Tibial nerve (tissue), 4 donors: ENCODE measurements at places on chromosomes 3 and 15. TPM values are rescaled to one million over a fixed set of nuclear protein-coding genes. Genes with fewer than 3 reads are reported as not detected.

GRCh38 chr3:156413293-156413892, 141.5 kb downstream of the SSR3 start:
- H3K4me1 ChIP-seq = no peaks in the 10 kb centered on the region
- H3K36me3 ChIP-seq = no peaks in the 10 kb centered on the region
- no peak overlapping the region for H3K4me3 ChIP-seq
- H3K27me3 ChIP-seq = no peaks in the 10 kb centered on the region

Gene TBC1D21
- total RNA-seq = not detected

GRCh38 chr3:154129625-154130024, 8.4 kb downstream of the ARHGEF26 start:
- H3K27ac ChIP-seq = no peak overlapping the region
- peak; percentile 17 for DNase-seq
- H3K4me1 ChIP-seq = no peaks in the 10 kb centered on the region
- no peaks in the 10 kb centered on the region for H3K36me3 ChIP-seq
- no peak overlapping the region for H3K4me3 ChIP-seq

- no peak overlapping the region for H3K27ac ChIP-seq
- H3K4me1 ChIP-seq = no peaks in the 10 kb centered on the region
- DNase-seq = no peak
Observed at GRCh38 chr3:81874738-81875137, 113.3 kb upstream of the GBE1 start.

DNA sequence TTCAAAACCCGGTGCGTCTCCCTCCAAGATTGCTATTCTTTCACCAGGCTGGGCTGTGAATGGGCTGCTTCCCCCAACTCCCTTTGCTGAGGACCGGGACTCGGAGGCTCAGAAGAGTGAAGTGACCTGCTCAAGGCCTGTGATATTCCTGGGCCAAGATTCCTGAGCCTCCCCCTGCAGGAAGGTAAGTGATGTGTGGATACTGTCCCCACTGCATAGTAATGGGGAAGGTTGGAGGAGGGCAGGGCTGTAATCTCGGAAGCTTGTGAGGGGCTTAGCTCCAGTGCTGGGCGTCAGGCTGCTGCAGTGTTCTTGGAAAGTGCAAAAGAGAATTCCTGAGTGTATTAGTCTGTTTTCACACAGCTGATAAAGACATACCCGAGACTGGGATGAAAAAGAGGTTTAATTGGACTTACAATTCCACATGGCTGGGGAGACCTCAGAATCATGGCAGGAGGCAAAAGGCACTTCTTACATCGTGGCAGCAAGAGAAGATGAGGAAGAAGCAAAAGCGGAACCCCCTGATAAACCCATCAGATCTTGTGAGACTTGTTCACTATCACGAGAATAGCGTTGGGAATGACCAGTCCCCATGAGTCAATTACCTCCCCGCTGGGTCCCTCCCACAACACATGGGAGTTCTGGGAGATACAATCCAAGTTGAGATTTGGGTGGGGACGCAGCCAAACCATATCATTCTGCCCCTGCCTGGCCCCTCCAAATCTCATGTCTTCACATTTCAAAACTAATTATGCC, 67.6 kb downstream of the EFCAB12 start:
- no peak overlapping the region for H3K4me3 ChIP-seq
- no peaks in the 10 kb centered on the region for H3K36me3 ChIP-seq
- no peaks in the 10 kb centered on the region for H3K27me3 ChIP-seq
- no peaks in the 10 kb centered on the region for H3K4me1 ChIP-seq
- no peak overlapping the region for H3K27ac ChIP-seq

DNA sequence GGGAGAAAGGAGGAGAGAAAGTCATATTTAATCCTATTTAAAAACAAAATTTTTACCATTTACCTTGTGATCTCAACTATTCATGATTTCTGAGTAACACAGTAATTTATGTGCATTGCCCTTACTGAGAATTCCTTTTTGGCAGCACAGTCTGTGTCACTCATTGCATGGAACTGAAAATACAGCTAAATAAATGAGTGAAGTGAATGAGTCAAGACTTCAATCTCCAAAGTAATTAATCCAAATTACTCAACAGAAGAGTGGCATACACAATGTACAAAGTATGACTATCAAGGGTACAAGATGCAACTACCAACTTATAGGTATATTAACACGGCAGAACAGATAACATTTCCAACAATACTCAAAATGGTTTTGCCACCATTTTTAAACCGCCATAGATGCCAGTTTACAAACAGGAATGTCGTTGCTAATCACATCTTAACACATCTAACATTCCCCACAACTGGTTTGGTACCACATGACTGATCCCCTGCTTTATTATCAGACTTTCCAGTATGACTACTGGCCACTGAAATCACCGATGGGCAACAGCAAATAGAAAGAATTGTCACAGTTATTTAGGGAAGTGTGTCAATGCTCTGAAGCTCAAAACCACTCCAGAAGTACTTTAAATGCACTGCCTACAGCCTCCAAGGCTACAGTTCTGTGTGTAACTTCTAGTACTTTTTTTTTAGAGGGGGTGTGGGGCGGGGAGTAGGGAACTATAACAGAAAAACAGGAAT, 410.4 kb downstream of the SHQ1 start:
- no peak for DNase-seq
- H3K36me3 ChIP-seq = no peaks in the 10 kb centered on the region
- peaks cover 27% of the 10 kb centered on the region for H3K4me1 ChIP-seq
- H3K27me3 ChIP-seq = no peaks in the 10 kb centered on the region

Gene ATP1B3
- total RNA-seq = 88.8 TPM
